SK-N-MC (cell line): ENCODE measurements at places on chromosomes 11 and 22.

- DNase-seq, result no peak
These were observed 25.3 kb downstream of the TPST2 start for GRCh38 chr22:26564672-26565071.

DNA sequence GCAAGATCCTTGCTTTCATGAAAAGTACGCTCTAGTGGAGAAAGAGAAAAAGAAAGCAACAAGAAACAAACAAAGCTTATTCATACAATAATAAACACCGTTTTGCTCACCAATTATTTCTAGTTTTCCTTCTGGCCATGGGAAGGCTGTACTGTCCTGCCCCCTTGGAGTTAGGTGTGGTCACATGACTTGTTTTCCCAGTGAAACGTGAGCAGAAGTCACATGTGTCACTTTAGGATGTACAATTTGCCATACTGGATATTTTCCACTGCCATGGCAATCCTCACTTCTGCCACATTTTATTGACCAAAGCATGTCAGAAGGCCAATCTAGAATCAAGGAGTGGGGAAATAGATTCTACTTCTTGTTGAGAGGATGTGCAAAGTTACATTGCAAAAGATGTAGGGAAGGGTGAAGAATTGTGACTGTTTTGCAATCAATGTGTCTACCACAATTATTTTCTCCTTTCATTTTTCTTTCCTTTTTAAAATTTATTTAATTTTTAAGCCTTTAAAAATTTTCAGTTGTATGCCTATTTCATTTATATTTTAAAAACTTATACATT is 24.3 kb upstream of the TRAF6 start:
- DNase-seq, result no peak

- no peak for DNase-seq
These were observed 22.1 kb upstream of the UCP3 start for GRCh38 chr11:74030723-74031676.

GRCh38 chr11:6568191-6568918 is 35.1 kb downstream of the RRP8 start:
- DNase-seq, result peak; percentile 69

- DNase-seq, result no peak
These were observed 25.1 kb upstream of the GUCY1A2 start for GRCh38 chr11:107043242-107044006.

DNA sequence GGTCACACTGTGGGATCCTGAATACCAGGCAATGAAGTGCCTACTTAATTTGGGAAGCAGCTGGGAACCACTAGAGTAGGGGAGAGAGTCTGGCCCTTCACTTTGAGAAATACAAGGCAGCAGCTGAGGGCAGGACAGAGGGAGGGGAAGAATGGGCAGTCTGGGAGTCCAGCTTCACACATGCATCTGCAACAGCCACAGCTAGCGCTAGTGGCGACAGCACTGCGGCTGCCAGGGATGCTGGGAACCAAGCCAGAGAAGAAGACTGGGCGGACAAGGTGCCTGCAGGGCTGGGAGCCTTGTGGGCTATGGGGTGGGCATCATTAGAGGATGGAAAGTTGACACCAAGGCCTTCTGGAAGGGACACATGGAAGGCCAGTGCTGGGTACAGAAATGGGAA is 15.8 kb downstream of the SCUBE2 start:
- no peak for DNase-seq

DNA sequence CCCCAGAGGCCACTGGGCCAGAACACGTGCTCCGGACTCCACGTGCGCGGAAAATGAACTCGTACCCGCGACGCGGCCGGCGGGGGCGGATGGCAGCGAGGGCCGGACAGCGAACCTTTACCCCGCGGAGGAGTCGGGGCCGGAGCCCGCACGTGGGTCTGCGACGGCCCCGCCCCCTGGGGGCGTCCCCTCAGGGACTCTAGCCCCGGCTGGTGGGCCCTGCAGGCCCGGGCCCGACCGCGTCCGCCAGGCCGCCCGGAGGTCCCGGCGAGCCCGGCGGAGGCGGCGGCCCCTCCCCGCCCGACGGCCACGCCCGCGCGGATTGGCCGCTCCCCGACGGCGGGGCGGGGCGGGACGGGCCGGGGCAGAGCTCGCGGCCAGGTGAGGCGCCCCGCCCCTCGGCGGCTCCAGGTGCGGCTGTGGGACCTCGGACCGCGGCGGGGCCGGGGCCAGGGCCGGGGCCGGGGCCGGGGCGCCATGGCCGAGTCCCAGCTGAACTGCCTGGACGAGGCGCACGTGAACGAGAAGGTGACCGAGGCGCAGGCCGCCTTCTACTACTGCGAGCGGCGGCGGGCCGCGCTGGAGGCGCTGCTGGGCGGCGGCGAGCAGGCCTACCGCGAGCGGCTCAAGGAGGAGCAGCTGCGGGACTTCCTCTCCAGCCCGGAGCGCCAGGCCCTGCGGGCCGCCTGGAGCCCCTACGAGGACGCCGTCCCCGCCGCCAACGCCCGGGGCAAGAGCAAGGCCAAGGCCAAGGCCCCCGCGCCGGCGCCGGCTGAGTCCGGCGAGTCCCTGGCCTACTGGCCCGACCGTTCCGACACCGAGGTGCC is at the start of gene FAM83F:
Gene FAM83F, plus strand, starts transcription at position 389 of the 827 bp plus-strand sequence. Its CDS starts 89 bp downstream, at position 478.
- DNase-seq, result no peak

DNA sequence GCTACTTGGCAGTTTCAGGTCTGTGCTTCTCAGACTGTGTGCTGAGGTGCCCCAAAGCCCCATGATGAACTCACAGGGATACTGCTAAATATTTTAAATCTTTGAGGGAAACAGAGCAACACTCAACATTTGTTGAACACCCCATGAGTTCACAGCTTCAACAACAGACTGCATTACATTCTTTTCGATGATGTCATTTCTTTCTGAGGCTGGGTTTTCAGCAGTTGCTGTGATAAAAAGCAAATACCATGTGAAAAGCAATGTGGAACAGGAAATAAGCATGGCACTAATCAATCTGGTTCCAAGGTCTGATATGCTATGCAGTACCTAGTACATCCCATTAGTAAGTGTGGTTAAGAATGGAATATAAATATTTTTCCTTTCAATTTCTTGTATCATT is 82.7 kb downstream of the RPL27A start:
- no peak for DNase-seq

- no peak for DNase-seq
These were observed 7.8 kb upstream of the TMEM216 start for GRCh38 chr11:61384271-61385242.

- no peak for DNase-seq
These were observed 109.8 kb downstream of the ARL14EP start for GRCh38 chr11:30432716-30433115.

GRCh38 chr11:123510579-123510905 is 80.5 kb downstream of the GRAMD1B start:
- no peak for DNase-seq

GRCh38 chr11:134558916-134559601 is 147.0 kb upstream of the B3GAT1 start:
- DNase-seq, result no peak

GRCh38 chr11:46015941-46016340 is 93.5 kb downstream of the LARGE2 start:
- DNase-seq, result no peak

DNA sequence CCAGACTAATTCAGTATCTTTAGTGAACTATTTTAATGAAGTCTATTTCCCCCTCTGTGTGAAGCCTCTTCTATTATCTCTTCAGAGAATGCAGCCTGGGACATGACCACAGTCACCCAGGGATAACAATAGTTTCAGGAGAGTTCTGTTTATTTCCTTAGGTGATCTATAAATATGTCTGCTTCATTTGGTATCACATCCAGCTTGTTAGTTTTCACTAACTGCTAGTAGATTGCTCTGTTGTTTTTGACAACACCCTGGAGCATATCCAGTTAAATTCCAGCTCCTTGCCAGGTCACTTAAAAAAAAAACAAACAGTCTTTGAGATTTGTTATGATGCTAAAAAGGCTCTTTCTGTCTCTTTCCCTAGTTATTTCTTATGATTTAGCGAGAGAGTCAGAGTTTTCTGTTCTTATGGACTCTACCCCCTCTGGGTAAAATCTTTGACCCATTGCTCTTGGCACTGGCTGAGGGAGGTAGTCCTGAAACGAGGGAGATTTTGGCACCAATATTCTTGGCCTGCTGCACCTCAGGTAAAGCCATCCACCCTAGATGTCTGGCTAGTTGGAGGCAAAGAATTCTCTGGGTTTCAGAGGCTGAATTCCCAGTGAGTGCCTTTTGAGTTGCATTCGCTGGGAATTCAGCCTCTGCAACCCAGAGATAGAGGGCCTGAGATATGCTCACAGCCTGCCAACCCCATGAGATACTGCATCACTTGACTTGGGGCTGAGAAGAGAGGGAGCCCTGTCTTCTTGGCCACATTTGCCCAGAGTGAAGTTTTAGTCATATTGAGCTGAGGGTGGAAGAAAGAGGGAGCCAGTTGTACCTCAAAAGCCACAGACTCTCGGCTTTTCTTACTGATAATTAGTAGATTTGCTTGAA is 159.1 kb downstream of the PGR start:
- DNase-seq, result no peak

- no peak for DNase-seq
These were observed 5.4 kb upstream of the TTLL1 start for GRCh38 chr22:43094551-43094950.

DNA sequence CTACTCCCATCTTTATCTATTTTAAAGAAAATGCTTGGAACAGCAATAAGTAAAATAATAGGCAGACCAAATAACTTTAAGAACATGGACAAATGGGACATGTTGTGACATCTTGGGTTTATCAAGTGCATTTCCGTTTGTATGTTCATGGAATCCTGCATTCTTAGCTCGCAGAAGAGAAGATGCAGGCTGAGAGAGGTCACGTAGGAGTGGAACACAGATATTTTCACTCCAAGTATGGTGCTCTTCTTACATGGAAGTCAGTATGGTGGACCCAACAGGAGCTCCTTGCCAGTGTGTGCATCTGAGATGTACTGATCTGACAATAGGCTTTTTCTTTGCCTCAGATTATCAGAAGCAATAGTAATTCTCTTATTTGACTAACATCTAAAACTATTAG is 1.7 kb downstream of the E2F8 start:
- DNase-seq, result no peak

GRCh38 chr11:15112131-15112541 is 2.6 kb upstream of the INSC start:
- DNase-seq, result no peak

DNA sequence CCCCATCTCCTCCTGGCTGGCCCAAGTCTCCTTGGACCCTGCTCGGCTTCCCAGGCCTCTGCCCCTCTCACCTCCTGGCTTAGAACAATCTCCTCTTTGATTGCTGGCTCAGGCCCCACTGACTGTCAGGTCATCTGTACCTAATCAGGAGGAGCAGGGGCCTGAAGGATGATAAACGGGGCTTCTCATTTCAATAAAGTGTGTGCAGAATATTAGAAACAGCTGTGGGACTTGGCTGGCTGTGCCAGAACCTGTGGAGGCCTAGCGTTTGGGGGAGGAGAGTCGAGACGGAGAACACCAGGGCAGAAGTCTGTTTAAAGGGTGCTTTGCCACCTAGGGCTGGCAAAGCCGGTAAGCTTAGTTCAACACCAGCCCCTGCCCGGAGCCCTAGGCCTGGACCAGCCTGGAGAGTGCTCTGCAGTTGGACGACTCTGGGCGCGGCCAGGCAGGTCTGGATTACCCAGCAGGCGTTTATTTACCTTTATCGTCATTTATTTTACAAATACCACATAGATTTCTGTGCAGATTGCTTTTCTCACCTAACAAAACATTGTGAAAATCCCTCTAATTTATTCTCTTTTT is 10.1 kb upstream of the VSIG10L2 start:
- peak; percentile 30 for DNase-seq

- no peak for DNase-seq
These were observed 1.7 kb downstream of the PCNX3 start for GRCh38 chr11:65617136-65617850.

- no peak for DNase-seq
These were observed 65.5 kb upstream of the CCND1 start for GRCh38 chr11:69575296-69576068.

DNA sequence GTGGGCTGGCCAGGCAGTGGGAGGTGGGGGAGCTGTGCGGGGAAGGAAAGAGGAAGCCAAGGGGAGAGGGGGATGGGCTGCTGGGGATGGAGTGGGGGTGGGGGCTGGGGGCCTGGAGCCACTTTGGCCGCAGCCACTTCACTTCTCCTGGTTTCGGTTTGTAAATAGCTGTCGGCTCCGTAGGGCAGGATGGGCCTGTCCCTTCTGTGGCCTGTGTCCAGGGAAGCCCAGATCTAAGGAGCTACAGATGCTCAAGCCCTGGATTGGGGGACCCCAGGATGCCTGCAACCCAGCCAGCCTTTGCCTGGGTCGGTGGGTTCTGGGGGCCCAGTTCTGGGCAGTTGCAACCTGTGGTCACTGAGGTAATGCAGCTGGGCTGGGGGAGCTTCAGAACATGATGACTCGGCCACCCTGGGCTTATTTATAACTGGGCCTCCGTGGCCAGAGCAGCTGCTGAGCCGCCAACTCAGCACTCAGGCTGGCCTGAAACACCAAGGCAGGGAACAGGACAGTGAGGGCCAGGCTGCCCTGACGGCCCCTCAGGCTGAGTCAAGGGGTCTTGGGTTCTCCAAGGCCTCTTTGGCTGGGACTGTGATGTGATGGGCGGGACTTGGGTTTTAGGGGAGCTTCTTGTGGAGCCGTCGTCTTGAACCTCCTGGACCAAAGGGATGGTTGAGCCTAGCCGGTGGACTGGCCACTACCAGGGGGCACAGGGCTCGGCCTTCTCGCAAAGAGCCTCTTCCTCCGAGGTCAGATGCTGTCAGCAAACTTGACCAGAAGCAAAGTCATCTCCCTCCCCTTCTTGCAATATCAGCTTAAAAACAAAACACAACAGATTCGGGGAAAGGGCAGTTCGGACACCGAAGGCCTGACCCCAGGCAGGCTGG is 15.0 kb upstream of the SLC39A13 start:
- DNase-seq, result no peak

DNA sequence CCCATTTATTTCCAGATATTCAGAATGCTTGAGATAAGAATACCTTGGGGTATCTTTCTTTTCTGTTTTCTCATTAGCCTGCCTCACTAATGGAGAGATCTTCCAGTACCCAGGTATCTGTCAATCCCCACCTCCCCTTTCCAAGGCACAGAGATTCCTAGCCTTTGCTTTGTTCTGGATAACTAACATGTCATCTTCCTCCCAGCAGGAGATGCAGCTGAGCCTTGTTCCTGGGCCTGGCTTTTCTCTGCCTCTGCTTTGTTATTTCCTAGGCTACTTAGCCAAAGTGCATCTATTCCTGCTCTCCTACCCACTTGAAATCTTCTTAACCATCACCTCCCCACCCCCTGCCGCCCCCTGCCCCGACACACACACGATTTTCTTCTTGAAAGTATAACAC is 297.1 kb downstream of the NELL1 start:
- no peak for DNase-seq

DNA sequence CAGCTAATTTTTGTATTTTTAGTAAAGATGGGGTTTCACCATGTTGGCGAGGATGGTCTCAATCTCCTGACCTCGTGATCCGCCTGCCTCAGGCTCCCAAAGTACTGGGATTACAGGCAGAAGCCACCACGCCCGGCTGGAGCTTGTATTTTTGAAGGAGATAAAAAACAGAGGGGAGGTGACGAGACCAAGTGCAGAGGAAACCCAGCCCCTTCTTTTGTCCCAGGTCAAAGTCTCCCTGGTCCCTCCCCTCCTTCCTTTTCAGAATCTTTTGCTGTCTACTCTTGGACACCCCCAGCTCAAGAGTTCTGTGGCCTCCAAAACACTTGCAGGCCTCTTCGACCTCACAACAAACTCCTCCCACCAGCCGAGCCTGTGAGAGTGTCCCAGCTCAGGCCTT is 12.2 kb upstream of the TMEM184B start:
- no peak for DNase-seq

GRCh38 chr11:26072614-26073153 is 259.2 kb upstream of the ANO3 start:
- no peak for DNase-seq
